Omental fat pad (tissue), 4 donors: ENCODE measurements at places on chromosomes 4 and X.

DNA sequence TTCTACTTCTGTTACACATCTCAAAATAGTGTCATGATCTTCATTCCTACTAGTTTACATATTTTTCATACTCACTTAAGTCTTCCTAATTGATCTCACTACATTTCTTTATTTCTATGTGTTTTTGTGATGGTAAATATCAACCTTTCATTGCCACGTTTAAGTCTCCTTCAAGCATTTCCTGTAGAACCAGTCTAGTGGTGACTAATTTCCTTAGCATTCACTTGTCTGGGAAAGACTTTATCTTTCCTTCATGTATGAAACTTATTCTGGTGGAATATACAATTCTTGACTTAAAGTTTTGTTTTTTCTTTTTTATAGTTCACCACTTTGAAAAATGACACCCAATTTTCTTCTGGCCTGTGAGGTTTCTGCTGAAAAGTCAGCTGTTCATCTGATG is 181.4 kb upstream of the NEIL3 start:
- no peak for DNase-seq

DNA sequence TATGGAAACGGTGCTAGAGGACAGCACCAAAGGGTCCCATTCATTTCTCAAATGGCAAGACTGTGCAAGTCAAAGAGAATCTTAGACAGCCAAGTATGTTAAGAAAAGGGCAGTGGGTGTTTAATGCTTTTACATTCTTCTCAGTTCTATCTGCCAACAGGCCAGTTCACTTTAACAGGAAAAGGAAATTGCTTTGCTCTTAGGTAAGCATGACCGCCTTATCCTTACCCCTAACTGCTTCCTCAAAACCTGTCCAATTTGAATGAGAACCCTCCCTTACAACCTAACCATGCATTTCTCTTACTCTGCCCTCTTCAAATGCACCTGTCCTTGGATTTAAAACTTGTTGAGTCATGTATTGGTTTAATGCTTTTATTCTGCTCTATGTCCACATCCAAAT is 44.5 kb upstream of the BLTP1 start:
- DNase-seq: no peak

DNA sequence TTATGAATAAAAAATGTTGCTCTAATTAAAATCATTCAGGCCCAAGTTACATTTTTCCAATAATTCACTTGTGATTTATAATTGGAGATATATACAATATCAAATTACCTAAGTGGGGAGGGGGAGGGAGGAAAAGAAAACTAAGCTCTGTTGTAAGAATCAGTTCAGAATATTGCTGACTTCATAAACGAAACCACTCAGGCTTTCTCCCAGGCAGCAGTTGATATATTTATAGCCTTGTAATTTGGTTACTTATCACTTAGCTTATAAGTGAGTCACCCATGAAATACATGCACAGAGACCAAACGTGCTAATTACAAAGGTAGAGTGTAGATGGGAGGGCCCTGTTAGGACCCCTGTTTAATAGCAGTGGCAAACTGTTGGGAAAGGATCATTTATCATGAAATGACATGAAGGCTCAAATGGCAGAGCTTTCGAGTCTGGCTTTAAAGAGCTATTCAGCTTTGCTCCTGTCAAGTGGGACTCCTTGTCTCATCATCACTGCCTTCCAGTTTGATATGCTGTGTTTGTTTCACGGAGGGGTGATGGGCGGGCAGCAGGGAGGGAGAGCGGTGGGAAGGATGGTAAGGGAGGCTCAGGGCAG is 105.6 kb upstream of the PGRMC2 start:
- no peak for DNase-seq

DNA sequence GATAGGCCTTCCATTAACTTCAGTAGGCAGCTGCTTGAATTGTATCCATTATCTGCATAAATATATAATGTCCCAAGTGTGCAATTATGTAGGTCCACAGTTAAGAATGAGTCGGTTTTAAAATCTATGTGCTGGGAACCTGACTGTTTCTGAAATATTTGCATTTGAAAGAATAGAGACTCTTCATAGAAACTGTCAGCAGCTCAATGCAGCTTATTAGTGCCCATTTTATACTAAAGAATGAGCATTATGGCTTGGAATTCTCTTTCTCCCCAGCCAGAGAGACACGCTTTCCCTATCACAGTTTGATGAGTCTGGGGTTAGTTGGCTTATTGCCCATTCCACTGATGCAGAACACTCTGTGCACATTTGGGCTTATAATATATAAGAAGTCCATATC is 202.0 kb upstream of the PCDH7 start:
- no peak for DNase-seq

DNA sequence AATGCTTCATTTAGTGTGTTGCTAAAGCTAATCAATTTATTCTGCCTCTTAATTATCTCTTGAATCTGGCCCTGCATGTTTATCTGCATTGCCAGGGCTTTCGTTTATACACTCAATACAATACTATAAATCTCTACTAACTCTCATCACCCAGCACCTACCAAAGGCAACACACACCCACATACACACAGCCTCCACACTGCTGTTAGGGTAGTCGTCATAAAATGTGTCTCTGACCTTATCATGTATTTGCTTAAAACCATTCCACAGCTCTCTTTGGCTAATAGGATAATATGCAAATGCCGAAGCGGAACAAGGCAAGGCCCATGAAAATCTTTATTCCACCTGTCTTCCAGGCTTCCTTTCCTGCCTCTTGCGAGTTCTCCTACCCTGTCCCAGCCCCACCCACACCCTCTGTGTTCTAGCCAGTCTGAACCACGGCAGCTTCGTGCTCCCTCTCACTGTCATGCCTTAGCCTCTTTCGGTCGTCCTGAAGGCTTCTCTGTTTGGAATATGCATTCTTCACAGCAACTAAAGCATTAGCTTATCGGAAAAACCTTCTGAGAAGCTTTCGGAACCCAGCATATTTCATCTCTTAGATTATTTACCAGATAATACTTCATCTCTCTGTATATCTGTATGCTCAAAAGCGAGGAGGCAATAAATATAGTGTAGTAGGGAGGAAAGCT is 333.5 kb downstream of the TENM3 start:
- DNase-seq: no peak

GRCh38 chr4:54234497-54235205 is 5.6 kb downstream of the PDGFRA start:
- no peak for DNase-seq

GRCh38 chr4:143017210-143017609 is 167.5 kb upstream of the USP38 start:
- no peak for DNase-seq

DNA sequence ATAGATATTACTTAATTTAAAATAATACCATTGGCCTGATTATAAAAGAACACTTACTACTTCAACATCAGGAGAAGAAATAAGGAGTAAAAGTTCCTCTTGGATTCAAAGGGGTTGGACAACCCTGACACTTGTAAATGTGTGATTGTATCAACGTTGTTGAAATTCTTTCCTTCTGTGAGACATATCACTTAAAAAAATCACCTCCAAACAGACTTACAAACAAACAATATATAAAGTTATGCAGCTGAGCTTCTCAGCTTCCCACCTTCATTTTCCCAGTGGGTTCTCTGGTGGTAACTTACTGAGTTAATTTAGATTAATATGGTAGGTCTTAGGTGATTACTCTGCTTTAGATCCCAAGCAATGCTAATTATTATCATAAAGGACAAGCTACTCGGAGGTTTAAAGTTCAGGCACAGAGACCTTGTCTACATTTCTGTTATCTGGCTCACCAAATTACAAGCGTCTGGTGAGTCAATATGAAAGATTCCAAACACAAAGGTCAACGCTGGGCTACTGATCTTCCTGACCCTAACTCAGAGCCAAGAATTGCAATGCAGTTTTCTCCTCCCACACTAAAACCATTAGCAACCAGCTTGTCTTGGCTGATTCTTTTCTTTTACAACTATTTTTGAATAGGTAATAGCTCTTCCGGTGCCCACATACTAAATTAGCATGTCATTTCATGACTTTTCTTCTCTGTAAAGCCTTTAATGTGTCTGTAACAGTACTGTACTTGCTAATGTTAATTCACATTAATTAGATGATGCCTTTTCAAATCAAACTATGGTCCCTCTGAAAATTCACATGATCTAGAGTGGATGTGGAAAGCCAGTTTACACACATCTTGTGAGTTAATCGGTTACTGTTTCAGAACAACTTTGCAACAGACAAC is 157.6 kb downstream of the RASL11B start:
- DNase-seq: no peak

- DNase-seq: no peak
Measured at GRCh38 chrX:123188081-123188480, 4.0 kb downstream of the GRIA3 start.

DNA sequence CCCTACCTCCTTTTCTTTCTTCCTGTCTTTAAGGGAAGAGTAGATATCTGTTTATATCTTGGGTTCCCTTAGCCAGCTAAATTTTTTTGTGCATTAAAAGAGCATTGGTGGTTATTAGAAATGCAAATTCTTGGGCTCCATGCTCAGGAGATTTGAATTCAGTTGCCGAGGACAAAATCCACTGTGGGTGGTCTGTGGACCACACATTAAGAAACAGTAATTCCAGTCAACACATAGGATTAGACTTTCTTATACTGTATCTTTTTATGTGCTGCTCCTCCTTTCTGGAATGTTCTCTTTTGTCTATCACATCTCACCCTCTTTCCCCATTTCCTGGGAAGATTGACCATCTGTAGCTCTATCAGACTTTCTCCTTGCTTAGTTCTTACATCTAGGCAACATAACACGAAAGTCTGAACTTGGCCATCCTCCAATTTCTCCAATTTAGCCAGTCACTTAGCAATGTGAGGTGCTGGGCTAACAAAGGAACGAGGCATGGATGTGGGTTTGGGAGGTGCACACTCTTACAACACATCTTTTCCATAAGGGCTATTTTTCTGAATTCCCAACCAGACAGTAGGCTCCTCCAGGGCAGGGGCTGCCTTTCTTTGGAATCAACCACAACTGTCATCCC is 5.3 kb upstream of the PDLIM3 start:
- DNase-seq: no peak

DNA sequence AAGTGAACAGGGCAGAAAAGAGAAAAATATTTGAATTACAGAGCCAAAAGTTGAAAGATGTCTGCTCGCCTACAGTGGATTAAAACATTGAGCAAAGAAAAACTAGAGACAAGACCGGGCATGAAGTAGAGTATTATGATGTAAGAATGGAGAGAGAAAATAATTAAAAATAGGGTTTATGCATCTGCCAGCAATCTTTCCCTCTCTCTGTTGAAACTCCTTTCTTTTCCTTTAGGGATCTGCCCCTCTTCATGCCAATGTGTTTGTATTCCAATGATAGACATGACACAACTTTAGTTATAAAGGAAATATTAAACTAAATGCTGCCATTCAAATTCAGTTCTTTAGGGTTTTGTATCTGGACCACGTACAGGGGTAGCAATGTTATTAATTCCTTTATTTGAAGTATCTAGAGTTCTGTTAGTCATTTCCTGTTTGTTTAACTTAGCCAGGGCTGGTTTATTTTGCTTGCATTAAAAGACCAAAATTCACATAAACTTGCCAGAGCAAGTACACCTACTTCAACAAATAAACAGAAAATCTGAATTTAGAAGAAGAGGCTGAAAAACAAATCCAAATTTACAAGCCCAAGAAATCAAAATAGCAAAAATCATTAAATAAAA is 202.6 kb downstream of the SPOCK3 start:
- no peak for DNase-seq

GRCh38 chr4:153519687-153520086 is 53.5 kb downstream of the TMEM131L start:
- no peak for DNase-seq

- no peak for DNase-seq
Measured at GRCh38 chr4:26464420-26465095, 25.7 kb downstream of the CCKAR start.

DNA sequence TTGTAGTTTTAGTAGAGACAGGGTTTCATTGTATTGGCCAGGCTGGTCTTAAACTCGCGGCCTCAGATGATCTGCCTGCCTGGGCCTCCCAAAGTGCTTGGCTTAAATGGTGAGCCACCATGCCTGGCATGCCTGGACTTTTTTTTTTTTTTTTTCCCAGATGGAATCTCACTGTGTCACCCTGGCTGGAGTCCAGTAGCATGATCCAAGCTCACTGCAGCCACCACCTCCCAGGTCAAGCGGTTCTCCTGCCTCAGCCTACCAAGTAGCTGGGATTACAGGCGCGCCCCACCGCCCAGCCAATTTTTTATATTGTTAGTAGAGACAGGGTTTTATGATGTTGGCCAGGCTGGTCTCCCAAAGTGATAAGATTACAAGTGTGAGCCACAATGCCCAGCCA is 8.4 kb downstream of the UBE2K start:
- no peak for DNase-seq

DNA sequence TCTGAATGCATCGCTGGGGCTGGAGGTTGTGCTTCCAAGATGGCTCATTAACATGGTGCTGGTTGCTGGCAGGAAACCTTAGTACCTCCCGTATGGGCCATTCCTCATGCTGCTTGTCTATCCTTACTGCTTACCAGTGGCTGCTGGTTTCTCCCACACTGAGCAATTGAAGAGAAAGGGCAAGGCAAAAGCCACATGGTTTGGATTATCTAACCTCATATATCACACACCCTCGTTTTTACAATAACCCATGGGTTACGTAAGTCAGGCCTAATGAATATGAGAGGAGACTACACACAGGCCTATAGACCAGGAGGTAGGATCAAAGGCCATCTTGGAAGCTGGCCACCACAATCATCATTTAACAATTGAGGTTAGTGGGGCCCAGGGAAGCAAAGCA is 141.8 kb upstream of the EDNRA start:
- DNase-seq: no peak

DNA sequence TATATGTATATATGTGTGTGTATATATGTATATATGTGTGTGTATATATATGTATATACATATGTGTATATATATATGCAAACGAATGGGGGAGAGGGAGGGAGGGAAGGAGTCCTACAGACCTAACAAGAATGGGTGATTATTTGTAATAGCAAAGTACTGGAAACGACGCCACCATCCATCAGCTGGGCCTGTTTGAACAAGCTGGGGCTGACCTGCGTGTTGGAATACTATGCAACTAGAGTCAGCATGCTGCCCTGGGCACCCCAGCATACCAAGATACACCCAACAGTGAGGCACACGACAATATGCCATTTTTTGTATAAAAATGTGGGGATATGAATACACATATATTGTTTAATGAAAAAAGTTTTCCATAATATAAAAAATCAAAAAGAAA is 21.6 kb upstream of the CCNQ start:
- no peak for DNase-seq

DNA sequence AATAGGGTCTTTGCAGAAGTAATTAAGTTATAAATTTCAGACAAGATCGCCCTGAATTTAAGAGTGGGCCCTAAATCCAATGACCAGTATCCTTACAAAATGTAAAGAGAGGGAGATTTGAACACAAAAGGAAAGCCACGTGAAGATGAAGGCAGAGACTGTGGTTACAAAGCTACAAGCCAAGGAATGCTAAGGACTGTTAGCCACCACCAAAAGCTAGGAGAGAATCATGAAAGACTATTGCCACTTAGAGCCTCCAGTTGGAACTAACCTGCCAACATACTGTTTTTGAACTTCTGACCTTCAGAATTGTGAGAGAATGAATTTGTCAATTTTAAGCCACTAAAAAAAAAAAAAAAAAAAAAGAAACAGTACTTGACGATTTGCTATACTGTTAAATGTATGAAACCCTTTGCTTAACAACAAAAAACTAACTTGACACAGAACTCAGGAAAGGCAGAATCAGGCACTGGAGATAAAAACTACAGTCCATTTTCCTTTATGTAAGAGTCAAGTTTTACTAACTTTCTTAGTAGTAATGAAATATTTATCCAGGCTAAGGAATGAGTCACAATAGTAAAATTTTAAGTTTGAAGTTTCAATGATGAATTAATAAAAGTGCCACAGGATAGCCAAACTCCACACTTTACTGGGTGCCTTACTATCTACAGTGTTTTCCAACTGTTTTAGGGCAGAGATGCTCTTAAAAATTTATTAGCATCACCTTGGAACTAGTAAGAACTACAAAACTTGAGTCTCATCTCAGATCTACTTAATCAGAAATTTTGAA is 25.1 kb downstream of the DHX15 start:
- no peak for DNase-seq
